Iris pigment epithelial cell (primary cell): ENCODE measurements at places on chromosomes 1 and 21.

GRCh38 chr21:38268864-38269575, 12.2 kb downstream of the KCNJ15 start:
- DNase-seq, result no peak

- peak; percentile 78 for DNase-seq
Measured at GRCh38 chr1:203870245-203870644, 8.8 kb downstream of the SNRPE start.

DNA sequence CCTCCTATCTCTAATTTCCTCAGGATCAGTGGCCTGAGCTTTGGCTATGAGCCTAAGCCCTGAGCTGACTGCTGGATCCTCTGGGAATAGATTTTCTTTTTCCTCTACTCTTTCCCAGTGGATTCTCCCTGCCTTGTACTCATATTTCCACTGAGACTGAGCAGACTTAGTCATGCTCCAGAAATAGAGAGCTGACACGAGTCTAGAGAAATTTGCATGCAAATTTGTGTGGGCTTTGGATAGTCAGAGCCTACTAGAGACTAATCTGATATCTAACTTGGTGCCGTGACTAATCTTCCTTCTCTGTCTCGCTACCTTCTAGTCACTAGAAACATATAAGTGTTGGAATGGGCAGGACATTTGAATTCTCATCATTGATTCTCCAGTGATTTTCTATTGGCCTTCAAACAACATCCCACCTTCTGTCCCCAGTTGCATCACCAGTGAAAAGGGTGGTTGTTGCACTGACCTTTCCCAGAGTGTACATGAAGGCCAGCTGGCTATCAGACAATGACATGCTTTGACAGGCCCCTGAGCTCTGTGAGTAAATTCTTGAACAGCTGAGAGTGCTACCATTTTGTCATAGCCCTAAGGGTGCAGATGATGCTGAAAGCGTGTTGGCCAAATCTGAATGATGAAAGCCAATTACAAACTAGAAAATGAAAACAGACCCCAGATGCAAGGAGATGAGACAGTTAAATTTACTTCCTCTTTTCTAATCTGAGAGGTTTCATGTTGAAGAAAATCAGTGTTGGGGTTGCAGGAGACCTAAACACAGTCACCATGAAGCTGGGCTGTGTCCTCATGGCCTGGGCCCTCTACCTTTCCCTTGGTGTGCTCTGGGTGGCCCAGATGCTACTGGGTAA, at the start of gene FCRLA:
FCRLA (plus strand) TSS at position 748 of the 866 bp plus-strand sequence; CDS start at position 784, 36 bp downstream.
- DNase-seq, result peak; percentile 88

DNA sequence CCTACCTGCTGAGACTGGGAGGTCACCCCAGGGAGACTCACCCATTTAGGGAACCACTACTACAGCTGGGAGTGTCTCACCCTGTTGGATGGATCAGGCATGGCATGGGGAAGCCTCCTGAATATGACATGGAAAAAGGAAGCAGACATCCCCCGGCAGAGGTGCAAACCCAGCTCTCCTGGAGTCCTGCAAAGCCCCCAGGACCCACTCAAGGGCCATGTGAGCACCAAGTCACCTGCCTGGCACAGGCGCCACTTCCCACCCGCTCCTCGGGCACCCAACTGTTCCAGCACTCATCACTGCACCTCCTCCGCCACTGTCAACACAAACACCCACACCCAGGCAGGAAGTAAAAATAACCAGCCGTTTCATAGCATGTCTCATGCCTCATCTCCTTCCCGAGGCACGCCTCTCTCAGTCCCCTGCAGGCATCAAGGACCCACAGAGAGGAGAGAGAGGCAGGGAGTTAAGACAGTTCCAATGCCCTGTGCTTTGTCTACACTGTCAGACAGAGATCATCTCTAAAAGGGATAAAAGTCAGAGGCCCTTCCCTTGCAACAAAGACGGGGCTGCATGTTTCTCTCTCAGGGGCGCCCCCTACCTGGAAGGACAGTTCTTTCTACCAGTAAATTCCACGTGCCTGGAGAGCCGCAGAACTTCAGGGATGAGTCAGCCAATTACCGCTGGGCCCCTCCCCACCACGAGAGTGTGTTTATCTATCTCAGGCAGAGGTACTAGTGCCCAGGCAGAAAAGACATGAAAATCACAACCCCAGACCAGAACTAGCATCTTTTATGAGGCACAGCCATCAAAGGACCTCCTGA, 150.1 kb upstream of the SOD1 start:
- peak; percentile 71 for DNase-seq

DNA sequence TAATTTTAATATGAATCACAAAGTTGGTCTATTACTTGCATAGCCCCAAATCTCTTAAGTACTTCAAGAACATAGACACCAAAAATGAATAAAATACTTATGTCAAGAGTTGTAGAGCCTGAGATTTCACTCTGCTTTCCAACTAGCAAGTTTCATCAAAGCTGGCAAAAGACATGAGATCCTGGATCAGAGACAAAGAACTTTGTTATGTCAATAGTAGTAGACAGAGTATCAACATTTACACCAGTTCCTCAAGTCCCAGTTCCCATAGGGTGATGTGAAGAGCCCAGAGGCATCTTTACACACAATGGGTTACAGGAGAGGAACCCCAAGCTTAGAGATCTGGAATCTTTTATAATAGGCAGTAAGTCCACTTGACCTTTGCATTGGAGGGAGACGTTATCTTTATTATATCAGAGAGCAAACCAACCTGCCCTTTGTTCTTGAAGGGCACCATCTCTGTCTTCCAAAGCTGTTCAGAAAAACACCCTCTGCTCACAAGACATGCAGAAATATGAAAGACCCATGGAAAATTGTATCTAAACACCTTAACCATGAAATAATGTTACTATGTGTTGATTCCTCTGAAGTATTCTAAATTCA, 174.4 kb upstream of the GALNT2 start:
- no peak for DNase-seq

DNA sequence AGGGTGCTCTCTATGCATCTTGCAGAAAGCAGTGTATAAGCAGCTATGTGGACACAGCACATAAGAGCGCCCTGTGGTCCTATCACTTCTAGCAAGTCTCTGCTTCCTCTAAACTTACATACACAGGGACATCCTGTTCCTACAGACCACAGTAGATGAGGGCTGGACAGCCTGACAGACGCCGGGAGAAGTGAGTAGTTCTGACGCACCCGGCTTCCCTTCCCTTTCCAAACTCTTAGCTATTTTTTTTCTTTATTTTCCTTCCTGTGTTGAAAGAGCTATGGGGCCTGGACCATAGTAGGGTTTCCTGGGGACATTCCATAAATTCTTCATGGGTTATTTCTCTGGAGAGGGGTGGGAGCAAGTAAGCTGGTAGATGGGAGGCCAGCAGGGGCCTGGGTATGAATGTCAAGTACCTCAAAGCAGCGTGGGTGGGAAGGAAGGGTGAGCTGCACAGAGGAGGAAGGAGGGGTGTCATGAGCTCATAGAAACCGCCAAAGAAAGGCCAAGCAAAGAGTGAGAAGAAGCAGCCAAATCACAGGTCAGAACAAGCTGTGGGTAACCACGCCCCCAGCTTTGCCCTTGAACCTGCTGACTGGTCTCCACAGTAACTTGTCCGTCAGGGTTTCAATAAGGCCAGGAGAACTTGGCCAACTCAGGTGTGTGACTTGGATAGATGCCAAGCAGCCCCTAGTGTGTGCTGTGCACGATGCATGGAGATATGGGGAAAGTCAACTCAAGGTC, 36.6 kb downstream of the PLXNA2 start:
- peak; percentile 99 for DNase-seq

- peak; percentile 62 for DNase-seq
Measured at GRCh38 chr1:92447033-92447681, 39.6 kb downstream of the GFI1 start.

- DNase-seq, result no peak
Measured at GRCh38 chr21:44753357-44753756, 42.0 kb upstream of the TSPEAR start.

DNA sequence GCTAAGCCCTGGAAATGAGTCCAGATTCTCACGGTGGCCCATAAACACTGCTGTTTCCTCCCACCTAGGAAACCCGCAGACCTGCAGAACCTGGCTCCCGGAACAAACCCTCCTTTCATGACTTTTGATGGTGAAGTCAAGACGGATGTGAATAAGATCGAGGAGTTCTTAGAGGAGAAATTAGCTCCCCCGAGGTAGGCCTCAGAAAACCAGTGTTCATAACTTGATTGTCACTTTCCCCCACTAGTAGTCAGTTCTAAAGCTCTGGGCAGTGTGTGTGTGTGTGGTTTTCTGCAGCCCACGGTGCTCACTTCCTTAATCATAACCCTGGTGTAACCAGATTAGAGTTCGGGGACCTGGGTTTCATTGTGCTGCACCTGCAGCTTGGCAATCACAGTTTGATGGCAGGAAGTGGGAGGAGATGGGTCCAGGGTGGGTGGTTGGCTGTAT, 39.1 kb downstream of the CLIC6 start:
- no peak for DNase-seq

GRCh38 chr1:25433389-25434186, 2.9 kb downstream of the MACO1 start:
- peak; percentile 7 for DNase-seq
